GM06990 (cell line): ENCODE measurements at places on chromosomes 6 and 20.

DNA sequence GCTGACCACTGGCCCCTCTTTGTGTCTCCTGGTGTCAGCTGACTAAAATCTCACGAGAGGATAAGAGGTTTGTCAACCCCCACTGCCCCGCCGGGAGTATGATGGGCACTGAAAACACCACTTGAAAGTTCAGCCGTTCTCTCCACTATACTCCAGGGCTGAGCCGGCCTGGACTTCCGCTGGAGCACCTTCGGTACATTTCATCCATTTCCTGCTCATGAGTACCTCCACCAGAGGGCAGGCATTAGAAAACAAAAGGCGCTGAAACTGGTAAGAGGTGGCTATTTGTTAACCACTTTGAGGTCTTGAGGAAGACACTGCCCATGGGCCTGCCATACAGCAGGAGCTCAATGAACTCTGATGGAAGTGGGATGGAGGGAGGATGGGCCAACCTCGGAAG lies 17.9 kb upstream of the ANKRD60 start:
- no peak for DNase-seq

DNA sequence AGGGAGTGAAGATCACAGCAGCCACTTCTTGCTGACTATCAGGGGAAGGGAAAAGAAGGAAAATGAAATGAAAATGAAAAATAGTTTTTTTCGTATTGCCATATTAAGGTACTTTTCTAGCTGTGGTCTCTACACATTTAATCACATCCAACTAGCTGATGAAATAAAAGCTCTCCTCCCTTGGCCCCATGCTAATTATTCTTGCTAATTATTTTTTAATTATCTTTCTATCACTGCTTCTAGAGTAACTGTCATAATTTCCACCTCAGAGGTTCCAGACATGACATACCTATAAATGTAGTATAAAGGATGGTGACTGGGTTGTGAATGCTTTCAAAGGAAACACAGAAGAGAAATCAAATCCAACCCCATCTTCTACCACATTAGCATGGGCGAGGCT lies 334.1 kb upstream of the MAN1A1 start:
- DNase-seq, result no peak

- DNase-seq, result no peak
Observed at GRCh38 chr20:41174373-41174772, 37.0 kb downstream of the PLCG1 start.

DNA sequence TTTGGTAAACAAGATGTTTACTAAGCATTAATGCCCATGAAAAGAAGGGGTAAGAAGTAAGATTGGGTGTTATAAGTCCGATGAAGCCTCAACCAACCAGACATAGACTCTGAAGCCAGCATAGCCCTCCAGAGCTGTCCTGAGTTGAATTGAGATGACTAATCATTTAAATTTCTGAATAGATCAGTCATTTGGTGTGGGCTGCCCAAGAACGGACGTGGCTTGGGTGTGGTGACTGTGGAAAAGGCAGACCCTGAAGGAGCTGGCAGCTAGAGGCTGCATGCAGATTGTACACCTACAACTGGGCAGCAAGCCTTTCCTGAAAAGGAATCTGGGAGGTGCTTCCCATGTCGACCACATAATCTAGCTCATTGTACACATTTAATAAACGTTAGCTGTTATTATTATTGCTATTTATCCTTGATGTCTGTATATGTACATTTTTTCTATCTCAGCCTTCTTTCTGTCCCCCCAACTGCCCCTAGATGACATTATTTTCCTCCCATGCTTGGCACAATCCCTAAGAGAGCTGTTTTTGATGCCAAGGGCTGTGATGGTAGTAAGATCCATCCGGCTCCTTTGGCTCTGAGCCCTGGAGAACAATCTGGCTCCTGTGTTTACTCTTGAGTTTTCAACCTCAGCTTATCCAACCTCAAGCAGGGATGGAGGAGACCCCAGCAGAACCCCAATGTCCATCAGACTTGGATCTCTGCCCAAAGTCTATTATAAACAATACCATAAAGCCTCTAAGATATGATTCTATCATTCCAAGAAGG lies 57.6 kb upstream of the JAG1 start:
- no peak for DNase-seq

DNA sequence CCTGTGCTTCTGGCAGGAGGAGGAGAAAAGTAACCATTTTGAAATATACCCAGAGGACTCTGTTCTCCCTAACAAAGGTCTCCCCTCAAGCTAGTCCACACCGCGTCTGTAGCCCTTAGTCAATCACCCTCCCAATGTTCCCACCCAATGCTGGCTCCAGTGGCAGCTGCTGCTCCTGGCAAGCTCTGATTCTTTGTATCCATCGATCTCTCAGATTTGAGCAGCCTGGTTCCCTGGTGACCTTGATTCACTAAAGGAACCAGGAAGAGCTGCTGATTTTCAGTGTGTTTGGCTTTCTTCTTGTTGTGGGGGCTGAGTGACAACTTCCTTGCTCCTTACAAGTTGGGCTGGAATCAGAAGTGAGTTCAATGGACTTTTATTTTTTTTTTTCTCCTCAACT lies 68.5 kb downstream of the FOXC1 start:
- DNase-seq, result no peak

- DNase-seq, result no peak
Observed at GRCh38 chr6:168332020-168332419, 12.4 kb upstream of the DACT2 start.

GRCh38 chr6:108156938-108157233 lies 8.9 kb upstream of the NR2E1 start:
- DNase-seq, result no peak

- no peak for DNase-seq
Observed at GRCh38 chr6:15509335-15509933, 153.4 kb downstream of the DTNBP1 start.

- no peak for DNase-seq
Observed at GRCh38 chr6:131657222-131657621, 20.1 kb downstream of the ENPP3 start.

GRCh38 chr6:69825904-69826303 lies 29.1 kb upstream of the LMBRD1 start:
- no peak for DNase-seq

DNA sequence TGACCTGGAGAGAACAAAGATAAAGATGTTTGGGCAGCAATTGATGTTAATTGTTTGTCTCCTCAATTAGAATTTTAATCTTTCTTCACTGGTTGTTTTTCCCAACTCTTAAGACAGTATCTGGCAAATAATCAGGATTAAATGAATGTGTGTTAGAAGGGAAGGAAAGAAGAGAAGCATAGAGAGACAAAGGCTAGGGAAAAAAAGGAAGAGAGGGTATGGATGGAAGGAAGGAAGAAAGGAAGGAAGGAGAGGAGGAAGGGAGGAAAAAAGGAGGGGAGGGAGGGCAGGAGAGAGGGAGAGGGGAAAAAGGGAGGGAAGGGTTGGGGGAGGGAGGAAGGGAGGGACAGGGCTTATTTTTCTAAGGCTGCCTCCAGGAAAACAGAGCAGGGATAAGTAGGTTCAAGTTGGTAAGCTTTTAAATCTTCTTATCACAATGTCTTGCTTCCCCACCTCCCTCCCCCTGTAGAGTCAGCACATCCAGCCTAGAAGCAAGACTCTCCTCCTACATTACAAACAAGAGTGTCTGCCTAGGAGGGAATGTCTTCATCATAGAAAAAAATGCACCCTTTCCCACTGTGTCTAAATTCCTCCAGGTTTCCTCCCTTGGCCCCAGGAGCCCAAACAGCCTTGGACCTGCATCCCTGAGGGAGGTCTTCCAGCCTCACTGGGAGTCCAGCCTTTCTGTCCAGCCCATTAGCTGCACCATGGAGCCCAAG lies 447.8 kb upstream of the JARID2 start:
- DNase-seq, result no peak

GRCh38 chr6:90892271-90892670 lies 305.4 kb upstream of the MAP3K7 start:
- DNase-seq, result no peak

- no peak for DNase-seq
Observed at GRCh38 chr6:156683821-156684220, 93.4 kb upstream of the ARID1B start.

DNA sequence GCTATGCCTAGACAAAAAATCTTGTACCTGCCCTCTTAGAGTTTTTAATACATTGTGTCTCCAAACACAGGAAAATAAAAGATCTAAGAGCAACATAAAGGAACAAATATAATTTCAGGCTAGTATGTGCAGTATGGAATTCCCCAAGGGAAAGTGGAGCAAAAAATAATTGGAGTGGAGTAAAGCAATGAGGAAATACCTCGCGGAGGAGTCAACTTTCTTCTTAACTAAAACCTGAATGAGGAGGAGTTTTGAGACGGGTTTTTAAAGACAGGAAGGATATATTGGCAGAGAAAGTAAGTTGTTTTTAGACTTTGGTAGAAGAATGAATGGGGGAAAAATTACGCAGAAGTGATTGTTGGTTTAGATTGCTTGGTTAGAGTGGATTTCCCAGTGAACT lies 14.0 kb downstream of the HIVEP1 start:
- DNase-seq, result no peak

DNA sequence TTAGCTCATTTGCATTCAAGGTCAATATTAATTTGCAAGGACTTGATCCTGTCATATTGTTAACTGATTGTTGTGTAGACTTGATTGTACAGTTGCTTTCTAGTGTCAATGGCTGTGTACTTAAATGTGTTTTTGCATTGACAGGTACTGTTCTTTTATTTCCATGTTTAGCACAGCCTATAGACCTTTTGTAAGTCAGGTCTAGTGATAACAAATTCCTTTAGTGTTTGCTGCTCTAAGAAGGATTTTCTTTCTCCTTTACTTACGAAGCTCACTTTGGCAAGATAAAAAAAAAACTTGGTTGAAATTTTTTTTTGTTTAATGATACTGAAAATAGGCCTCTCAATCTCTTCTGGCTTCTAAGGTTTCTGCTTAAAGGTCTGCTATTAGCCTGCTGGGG lies 942.3 kb downstream of the QKI start:
- DNase-seq, result no peak

DNA sequence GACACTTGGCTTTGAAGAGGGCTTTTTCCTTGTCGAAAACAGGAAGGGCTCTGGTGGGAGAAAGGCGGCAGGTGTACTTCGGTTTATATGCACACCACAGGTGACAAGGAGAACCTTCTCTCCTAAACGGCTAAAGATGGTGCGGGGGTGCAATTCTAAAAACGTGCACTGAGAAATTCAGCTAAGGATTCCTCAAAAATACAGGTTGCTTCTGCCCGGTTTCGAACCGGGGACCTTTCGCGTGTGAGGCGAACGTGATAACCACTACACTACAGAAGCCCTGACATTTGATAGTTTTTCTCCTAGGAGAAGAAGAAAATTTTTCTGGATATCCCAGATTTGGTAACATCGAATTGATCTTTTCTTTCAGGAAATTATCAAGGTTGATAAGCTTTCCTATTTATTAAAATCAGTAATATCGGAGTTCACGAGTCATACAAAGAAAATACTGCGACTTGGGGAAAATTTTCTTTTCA lies 32.0 kb downstream of the POM121L2 start:
- no peak for DNase-seq

DNA sequence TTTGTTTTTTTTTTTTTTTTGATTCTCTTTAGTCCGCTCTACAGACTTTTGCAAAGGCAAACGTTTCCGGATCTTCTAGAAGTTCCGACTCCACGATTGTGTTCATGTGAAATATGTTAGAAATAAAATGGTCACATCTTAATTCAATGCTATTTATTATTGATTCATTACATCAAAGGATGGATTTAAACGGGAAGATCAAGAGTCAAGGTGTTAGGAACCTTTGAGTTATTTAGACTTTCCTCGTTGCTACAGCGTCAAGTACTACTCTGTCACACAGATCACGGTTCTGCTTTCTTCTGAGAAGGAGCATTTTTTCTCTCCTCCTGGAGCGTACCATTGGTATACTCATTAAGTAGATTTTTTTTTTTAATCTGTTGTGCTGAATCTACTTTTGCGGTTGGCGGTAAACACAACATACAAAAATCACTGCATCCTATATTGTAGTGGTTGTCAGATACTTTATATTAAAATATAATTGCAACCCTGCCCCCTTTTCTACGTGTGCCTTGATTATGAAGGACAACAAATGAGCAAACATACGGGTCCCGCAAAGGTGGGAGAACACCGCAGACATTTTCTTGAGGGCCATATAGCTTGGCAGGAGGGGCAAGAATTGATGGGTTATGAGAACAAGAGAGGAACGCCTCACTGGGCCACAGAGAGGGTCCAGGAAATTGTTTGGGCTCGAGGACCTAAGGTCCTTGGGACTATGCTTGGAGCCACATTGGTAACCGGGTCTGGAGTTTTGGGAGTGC lies 17.5 kb downstream of the HMGN4 start:
- DNase-seq, result no peak

- no peak for DNase-seq
Observed at GRCh38 chr6:36280467-36280866, 10.6 kb downstream of the PNPLA1 start.

- no peak for DNase-seq
Observed at GRCh38 chr6:91310178-91310577, 723.3 kb upstream of the MAP3K7 start.
